ENCODE measurements at places on chromosomes 7 and 10.
A peak's percentile ranks its signal among the peaks of the same experiment; 100 is the strongest.

GRCh38 chr10:90007226-90007625 is 305.8 kb downstream of the KIF20B start:
- no peak for DNase-seq

DNA sequence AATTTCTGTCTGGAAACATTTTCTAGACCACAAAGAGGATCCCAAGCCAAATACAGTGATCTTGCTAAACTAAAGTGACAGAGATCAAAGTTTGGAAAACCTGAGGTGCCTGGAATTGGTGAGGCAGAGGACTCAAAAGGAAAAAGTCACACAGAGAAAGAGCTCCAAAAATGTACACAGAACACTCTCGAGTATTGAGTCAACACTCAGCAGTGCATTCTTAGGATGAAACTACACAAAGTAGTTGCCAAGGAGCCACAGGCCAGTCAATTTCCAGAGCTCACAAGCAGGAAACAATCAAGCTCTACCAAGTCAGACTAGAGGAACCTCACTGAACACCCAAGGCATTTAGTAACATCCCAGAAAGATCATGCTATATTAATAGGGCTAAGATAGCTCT is 61.3 kb downstream of the MICU1 start:
- DNase-seq = peak; percentile 42

DNA sequence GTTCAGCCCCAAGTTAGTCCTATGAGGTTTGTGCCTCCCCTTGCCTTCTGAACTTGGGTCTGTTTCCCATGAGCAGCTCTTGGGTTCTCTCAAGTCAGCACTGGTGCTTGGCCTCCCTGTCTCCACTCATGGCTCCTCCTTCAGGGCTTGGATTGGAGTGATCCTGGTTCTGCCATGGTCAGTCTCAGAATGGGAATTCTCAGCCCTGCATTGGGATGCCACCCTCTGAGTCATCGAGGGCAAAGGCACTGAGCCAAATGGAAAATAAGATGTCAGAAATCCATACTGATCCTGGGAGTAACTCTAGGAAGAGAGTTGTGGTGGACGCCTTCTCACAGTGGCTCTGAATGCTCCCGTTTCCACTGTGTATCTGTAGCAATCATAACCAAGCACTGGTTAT is 233.4 kb upstream of the HABP2 start:
- DNase-seq = no peak

DNA sequence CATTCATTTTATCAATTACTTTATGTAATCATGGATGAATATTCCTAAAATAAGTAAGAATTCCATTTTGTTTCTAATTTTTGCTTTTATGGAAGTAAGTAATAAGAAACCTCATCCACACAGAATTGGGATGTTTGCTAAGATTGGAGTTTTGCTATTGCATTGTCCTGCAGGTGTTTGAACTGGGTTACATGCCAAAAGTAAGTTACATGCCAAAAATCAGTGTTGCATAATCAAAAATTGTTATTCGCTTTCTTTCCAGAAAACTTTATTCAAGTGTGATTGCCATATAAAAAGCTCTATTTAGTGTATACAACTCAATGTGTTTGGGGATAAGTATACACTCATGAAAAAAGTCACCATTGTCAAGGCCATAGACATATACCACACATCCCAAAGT is 346.7 kb upstream of the PLXDC2 start:
- no peak for DNase-seq

- no peak for DNase-seq
Observed at GRCh38 chr10:122264436-122264835, 6.7 kb upstream of the BTBD16 start.

GRCh38 chr7:50405221-50405620 is 44.9 kb downstream of the FIGNL1 start:
- DNase-seq = no peak

- no peak for DNase-seq
Observed at GRCh38 chr10:80411267-80411668, 2.9 kb downstream of the PRXL2A start.

DNA sequence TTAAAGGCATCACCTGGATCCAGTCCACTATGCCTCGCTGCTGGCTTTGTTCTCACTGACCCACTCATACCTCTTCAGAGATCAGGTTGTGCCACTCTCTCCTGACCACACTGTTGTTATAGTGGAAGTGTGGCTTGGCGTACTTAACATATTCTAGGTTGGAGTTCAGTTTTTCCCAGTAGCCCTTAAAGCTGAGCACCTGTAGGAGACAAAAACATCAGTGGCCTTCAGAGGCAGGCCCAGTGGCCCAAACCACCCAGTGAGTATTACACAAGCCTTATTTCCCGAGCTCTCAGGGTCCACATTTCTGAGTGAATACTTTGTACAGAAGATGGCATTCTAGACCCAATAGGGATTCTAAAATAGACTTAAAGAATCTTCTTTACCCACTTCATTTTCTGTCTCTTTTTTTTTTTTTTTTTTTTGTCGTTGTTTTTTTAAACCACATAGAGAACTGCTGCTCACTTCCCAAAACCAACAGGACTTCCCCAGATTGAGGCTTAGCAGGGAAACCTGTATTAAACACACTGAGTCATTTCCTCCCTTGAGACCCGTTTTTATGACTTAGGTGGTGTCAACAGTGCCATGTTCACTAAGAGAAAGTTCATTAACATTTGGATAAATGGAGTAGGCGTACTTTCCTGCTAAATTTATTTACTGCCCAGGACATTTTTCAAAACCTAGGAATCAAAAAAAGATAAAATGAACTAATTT is 85.8 kb downstream of the GSAP start:
- peak; percentile 29 for DNase-seq

DNA sequence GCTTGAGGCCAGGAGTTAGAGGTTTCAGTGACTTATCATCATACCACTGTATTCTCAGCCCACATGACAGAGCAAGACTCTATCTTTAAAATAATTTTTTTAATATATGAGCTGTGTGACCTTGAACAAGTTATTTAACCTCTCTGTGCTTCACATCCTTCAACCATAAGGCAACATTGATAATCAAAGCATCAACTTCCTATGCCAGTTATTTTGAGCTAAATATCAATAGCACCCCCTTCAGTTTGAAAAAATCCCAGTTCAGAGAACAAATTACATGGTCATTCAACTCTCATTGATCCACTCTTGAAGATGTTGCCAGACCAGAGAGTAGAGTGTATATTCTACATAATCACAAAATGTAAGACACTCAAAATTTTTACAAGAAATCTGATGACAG is 53.0 kb downstream of the ASNS start:
- no peak for DNase-seq

DNA sequence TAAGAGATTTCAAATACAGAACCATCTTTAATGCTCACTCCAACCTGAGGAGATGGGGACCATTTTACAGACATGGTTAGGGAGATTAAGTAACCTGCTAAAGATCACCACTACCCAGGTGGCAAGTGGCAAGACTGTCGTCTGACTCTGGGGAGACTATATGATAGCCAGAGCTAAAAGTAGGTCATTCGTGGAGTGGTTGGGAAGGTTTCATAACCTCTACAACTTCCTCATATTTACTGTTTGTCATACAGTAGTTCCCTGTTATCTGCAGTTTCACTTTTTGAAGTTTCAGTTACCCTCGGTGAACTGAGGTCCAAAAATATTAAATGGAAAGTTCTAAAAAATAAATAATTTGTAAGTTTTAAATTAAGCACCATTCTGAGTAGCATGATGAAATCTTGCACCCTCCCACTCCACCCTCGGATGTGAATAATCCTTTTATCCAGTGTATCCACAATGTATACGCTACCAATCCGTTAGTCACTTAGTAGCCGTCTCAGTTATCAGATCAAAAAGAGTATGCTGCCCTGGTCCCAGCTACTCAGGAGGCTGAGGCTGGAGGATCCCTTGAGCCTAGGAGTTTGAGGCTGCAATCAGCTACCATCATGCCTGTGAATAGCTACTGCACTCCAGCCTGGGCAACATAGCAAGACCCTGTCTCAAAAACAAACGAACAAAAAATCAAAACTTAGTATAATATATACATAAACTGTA is 14.9 kb upstream of the LGI1 start:
- DNase-seq = no peak

GRCh38 chr7:16564909-16565426 is 38.3 kb downstream of the LRRC72 start:
- peak; percentile 17 for DNase-seq

- DNase-seq = no peak
Observed at GRCh38 chr10:37754538-37755323, 102.7 kb downstream of the ZNF248 start.

GRCh38 chr7:63073286-63073685 is 925.4 kb upstream of the ZNF722 start:
- DNase-seq = no peak

DNA sequence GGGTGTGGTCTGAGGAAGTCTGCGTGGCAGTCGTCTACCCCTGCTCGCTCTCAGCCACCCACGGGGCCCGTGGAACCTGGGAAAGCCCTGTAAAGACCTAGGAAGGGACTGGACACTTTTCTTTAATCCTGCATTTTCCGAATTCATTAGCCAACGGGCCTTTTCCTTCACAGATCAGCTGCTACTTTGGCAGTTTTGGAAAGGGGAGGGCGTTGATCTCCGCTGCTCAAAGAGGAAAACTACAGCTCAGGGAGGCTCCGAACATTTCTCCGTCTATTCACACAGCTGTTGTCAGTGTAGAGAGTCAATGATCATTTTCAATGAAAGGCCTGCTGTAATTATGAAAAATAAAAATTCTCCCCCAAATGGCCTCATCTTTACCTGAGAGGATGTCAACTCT is 450.1 kb upstream of the MKI67 start:
- DNase-seq = no peak

DNA sequence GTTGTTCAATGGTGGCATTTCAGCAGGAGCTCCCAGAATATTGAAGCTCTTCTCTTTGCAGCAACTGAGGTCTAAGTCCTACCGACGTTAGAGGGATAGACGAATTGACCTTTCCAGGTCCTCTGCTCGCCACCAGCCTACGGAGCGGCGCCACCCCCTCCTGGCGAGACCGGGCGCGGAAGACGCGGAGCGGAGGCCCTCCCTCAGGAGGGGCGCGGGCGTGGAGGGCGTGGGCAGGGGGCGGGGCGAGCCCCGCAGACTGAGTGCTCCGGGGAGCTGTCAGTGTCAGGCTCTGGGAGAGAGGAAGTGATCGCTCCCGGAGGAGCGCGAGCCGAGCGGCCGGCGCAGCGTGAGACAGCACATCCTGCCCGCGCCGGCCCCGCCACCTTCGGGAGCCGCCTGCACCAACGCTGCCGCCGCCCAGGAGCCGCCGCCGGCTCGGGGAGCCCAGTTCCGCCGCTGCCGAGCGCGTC is at the start of gene DYNC1I1:
TSS of gene DYNC1I1 (plus strand) at position 257 of the 473 bp plus-strand sequence. CDS start 32,176 bp downstream, outside the sequence.
- peak; percentile 59 for DNase-seq

Measured in stimulated activated CD4-positive, alpha-beta T cell treated with anti-CD3 and anti-CD28 coated beads, Interleukin-15, amount 100 ng/mL, for 24 hours (primary cell).